Stimulated activated CD4-positive, alpha-beta T cell treated with anti-CD3 and anti-CD28 coated beads, TNF-alpha, amount 100 ng/mL, for 1 hour (primary cell): ENCODE measurements at places on chromosomes 3 and 15.

GRCh38 chr3:33798113-33798417 lies 365 bp upstream of the PDCD6IP start:
- DNase-seq: no peak

- no peak for DNase-seq
Observed at GRCh38 chr3:172132721-172133311, 93.4 kb downstream of the FNDC3B start.

DNA sequence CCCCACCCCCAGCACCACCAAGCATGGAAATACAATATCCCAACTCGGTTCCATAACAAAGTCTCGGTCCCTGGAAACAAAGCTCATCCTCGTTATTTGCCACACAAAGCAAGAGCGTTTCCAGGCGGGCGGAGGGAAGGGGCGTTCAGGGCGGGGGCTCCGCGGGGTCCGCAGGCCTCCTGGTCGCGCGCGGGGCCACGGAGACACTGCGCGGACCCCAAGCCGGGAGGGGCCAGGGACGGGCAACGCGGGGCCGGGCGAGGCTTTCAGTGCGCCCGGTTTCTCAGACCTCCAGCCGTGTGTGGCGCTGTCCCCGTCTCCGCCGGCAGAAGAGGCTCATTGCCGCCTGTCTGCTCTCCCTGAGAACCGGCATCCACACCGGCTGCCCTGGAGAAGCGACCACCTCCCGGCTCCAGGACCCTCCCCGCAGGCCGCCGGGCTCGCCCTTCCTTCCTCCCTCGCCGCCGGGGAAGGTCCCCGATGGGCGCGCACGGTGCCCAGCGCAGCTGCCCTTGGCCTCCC lies 329.0 kb downstream of the OCA2 start:
- no peak for DNase-seq

DNA sequence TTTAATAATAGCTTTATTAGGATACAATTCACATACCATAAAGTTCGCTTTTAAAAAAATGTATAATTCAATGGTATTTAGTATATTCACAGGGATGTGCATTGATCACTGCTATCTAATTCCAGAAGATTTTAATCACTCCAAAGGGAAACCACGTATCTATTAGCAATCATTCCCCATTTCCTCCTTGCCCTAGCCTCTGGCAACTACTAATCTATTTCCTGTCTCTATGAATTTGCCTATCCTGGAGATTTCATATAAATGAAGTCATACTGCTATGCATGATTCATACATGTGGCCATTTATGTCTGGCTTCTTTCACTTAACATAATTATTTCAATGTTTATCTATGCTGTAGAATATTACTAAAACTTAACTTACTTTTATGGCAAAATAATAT lies 32.0 kb upstream of the CASR start:
- no peak for DNase-seq

- no peak for DNase-seq
Observed at GRCh38 chr15:38216763-38217162, 35.9 kb upstream of the SPRED1 start.

- DNase-seq: no peak
Observed at GRCh38 chr3:25349095-25349494, 79.0 kb upstream of the RARB start.
